Hematopoietic multipotent progenitor cell treated with erythropoietin and hydrocortisone succinate and interleukin-3 and kit ligand, for 4 days (in vitro differentiated cells): ENCODE measurements at places on chromosomes 2 and 18.

DNA sequence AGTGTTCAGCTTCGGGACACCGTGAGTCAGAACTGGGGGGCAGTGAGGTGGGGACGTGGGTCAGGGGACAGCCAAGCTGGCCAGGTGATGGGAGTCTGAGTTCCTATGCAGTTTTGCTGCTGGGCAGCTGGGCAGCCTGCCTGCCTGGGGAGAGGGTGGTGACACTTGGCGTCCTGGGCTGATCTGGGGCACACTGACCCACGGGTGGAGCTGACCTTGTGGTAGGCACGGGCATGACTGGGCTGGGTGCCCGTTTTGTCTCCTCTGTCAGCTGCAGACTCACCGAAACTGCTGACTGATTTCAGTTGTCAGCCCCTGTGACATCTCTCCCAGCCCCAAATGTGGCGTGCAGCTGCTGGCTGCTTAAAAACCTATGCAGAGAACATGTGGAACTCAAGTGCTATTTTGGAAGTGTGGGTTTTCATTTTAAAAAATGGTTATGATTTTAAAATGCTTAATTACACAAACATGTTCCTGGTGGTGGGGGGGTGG, 32.6 kb upstream of the E2F6 start:
- DNase-seq, result peak; percentile 25

DNA sequence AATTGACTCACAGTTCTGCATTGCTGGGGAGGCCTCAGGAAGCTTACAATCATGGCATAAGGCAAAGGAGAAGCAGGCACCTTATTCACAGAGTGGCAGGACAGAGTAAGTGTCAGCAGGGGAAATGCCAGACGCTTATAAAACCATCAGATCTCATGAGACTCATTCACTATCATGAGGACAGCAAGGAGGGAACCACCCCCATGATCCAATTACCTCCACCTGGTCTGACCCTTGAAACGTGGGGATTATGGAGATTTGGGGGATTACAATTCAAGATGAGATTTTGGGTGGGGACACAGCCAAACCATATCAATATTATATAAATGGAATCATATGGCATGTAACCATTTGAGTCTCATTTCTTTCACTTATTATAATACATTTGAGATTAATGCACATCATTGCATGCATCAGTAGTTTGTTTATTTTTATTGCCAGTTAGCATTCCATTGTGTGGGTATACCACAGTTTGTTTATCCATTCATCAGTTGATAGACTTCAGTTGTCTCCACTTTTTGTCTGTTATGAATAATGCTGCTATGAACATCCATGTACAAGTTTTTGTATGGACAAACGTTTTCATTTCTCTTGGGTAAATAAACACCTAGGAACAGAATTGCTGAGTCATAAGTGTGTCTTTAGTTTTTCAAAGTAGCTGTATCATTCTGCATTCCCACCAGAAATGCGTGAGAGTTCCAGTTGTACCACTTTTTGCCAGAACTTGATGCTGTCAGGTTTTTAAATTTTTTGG, 5.8 kb upstream of the SRBD1 start:
- no peak for DNase-seq

DNA sequence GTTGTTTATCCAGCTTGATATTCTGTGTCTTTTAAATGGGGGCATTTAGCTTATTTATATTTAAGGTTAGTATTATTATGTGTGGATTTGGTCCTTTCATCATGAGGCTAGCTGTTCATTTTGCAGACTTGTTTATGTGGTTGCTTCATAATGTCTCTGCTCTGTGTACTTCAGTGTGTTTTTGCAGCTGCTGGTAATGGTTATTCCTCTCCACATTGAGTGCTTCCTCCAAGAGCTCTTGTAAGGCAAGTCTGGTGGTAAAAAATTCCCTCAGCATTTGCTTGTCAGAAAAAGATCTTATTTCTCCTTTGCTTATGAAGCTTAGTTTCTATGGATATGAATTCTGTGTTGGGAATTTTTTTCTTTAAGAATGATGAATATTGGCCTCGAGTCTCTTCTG, 47.8 kb upstream of the NT5C1B start:
- DNase-seq, result no peak

DNA sequence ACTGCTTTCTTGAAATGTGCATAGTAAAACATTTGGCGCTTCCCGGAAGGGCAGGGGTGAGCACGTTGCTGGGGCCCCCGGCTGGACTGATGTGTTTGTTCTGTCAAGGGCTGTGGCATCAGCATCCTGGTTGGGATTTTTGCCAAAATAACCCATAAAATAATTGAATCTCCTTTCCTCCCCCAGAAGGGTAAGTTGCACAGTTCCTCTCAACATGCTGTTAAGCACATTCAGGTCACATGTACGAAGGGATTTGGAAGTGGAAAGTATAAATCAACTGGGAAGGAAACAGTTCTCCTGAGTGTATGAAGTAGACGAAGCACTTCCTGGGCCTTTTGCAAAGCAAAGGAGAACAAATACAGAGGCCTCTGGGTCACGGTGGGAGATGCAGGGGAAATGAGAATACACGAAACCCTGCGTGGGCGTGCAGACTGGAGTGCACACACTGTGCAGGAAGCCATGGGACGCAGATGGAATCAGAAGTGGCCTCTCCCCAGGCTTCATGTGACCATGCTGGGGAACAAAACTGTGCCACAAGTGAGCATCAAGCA, 183.9 kb downstream of the LPIN1 start:
- DNase-seq, result no peak

DNA sequence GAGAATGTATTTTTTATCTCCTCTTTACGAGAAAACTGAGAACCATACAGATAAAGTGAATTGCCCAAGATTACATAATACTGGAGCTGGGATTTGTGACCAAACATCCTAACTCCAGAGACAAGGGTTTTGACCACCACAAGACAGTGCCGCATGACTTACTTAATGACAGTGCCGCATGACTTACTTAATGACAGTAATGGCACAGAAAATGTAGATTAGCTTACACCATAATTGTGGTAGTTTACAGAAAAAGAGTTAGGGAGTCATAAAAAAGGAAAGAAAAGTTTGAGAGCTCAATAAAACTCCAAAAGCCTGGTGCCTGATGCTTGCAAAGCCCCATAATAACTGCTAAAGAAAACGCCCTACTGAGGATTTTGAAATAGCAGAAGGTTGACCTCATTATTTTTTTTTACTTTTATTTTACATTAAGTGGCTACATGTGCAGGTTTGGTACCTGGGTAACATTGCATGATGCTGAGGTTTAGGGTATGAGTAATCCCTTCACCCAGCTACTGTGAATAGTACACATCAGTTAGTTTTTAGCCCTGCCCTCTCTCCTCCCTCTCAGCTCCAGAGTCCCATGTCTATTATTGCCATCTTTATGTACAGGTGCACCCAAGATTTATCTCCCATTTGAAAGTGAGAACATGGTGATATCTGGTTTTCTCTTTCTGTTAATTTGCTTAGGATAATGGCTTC, 310.0 kb upstream of the UBE2E3 start:
- no peak for DNase-seq

DNA sequence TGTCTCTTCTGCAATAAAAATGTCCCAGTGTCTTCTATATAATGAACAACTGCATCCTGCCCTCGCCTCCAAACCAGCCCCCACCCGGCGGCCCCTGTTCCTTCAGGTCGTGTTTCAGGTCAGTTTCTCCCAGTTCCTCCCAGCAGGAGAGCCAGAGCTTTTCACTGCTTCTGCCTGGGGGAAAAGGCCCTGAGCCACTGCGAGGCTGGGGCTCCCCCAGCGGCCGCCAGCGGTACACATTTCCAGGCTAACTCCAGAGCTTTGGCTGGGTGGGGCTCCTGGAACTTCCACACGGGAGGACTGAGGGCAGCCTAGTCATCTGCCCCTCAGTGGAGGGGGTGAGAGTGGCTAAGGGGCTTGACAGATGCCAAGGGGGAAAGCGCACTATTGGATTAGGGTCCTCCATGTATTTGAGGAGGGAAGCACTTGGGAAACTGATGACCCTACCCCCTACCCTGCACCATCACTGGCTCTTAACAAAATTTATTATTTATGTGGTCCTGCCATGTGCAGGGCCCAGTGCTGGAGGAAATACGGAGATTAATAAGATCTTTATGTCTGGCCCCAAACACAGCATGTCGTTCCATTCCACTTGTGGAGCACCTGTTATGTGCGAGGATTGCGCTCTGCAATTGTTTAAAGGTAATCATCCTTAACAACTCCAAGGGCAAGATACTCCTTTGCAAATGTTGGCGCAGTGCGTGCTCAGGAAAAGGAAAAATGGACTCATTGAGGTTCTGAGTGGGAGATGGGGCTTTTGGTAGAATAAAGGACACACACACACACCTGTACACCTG, 17.3 kb upstream of the CYS1 start:
- DNase-seq, result peak; percentile 64
